ENCODE measurements at places on chromosomes 7 and 10. TPM values are rescaled to one million over a fixed set of nuclear protein-coding genes. Genes with fewer than 3 reads are reported as not detected.

GRCh38 chr7:30468791-30469190 is 9.8 kb downstream of the NOD1 start:
- H3K27ac ChIP-seq = no peak overlapping the region
- H3K4me1 ChIP-seq = peaks cover 68% of the 10 kb centered on the region
- no peak for DNase-seq
- peaks cover 3% of the 10 kb centered on the region for H3K36me3 ChIP-seq
- H3K4me3 ChIP-seq = no peak overlapping the region
- H3K27me3 ChIP-seq = no peaks in the 10 kb centered on the region

The HACD1 gene
- 2.6 TPM for total RNA-seq

DNA sequence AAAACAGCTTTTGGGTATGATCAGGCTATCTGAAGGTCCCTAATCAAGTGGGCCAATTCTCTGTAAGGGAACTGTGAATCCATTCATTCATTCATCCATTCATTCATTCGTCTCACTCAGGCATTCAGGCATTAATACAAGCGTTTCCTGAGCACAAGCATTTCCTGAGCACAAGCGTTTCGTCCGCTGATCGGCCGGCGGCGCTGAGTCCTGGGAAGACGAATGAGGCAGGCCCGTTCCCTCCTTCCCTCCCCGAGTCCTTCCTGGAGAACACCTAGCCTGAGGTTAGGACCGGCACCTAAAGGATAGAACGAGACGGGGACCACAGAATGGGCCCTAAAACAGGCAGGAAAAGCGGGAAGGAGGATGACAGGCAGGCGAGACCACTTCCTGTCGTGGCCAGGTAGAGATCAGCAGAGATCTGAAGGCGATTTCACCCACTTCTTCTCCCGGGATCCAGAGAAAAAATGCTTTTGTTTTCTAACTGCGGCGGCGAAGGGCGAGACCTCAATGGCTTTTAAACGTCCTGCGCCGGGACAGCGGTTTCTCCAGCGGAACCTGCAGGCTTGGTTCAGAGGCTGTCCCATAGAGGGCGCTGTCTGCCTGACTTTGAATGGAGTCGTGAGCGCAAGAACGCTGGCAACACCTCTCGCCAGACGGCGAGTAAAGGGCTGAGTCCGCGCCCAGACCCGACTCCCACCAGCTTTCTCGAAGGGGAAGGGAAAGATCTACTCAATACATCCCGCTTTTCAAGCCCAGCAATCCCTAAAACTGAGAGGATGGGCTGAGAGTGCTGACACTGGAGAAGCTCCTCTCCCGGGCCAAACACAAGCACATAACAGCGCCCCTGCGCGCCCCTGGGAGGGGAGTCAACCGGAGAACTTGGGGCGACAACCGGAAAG is 2.9 kb upstream of the HMX3 start:
- peak; percentile 93 for DNase-seq
- H3K36me3 ChIP-seq = no peaks in the 10 kb centered on the region
- H3K27me3 ChIP-seq = peaks cover 74% of the 10 kb centered on the region
- no peak overlapping the region for H3K27ac ChIP-seq
- H3K4me3 ChIP-seq = peak overlapping the region; percentile 47
- H3K4me1 ChIP-seq = peaks cover 26% of the 10 kb centered on the region

GRCh38 chr7:79790656-79791262 is 337.3 kb upstream of the MAGI2 start:
- DNase-seq = no peak
- H3K27me3 ChIP-seq = no peaks in the 10 kb centered on the region
- no peak overlapping the region for H3K4me3 ChIP-seq
- no peaks in the 10 kb centered on the region for H3K4me1 ChIP-seq
- H3K36me3 ChIP-seq = no peaks in the 10 kb centered on the region

The PDE6C gene
- total RNA-seq = not detected

- no peaks in the 10 kb centered on the region for H3K27me3 ChIP-seq
- peak overlapping the region; percentile 27 for H3K4me3 ChIP-seq
- peak; percentile 31 for DNase-seq
Measured at GRCh38 chr10:89419548-89419947, 5.2 kb downstream of the IFIT5 start.

GRCh38 chr10:30192846-30193608 is 133.6 kb upstream of the JCAD start:
- no peak overlapping the region for H3K4me3 ChIP-seq
- H3K27ac ChIP-seq = no peak overlapping the region
- peaks cover 5% of the 10 kb centered on the region for H3K4me1 ChIP-seq
- DNase-seq = no peak
- no peaks in the 10 kb centered on the region for H3K36me3 ChIP-seq

DNA sequence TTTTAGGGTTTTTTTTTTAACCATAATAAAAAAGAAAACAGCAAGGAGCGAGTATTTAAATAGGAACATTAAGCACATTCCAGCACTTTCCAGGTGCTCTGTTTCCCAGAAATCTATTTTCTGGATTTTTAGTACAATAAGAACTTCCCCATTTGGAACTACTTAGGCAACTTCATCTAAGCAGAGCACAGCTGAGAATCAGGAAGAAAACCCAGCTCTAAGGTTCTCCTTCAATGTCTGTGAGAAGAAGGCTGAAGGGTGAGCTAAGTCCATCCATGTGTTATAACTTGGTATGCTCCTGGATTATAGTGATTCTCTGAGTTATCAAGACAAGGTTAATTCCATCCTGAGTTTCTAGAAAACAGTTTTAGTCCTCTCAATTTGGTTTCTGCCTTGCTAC is 181.9 kb downstream of the CYP26A1 start:
- no peak overlapping the region for H3K27ac ChIP-seq
- DNase-seq = no peak
- no peaks in the 10 kb centered on the region for H3K4me1 ChIP-seq
- no peaks in the 10 kb centered on the region for H3K36me3 ChIP-seq

All from activated CD8-positive, alpha-beta T cell treated with anti-CD3 and anti-CD28 coated beads for 36 hours (primary cell).